Hair follicular keratinocyte (primary cell): ENCODE measurements at places on chromosomes 16 and 17. TPM values are rescaled to one million over a fixed set of nuclear protein-coding genes. Genes with fewer than 3 reads are reported as not detected.

ACSM2A gene
- not detected in 2 replicates for total RNA-seq

ASB16 gene
- not detected in 2 replicates for total RNA-seq

ST6GALNAC2 gene
- 62.4 and 139 TPM in 2 replicates for total RNA-seq

CLEC19A gene
- total RNA-seq, result not detected in 2 replicates

TCAP gene
- total RNA-seq, result 0.08 TPM in 1 of 2 replicates, not detected in the other

SNX20 gene
- not detected in 2 replicates for total RNA-seq

MED13 gene
- 13.6 and 27.4 TPM in 2 replicates for total RNA-seq

TNP2 gene
- total RNA-seq, result not detected in 2 replicates

KSR1 gene
- total RNA-seq, result 0.91 and 1.6 TPM in 2 replicates

CDK5RAP3 gene
- total RNA-seq, result 50.8 and 66.1 TPM in 2 replicates

PRSS36 gene
- 0.16 and 0.19 TPM in 2 replicates for total RNA-seq

FADS6 gene
- not detected in 2 replicates for total RNA-seq

SLC16A3 gene
- total RNA-seq, result 166 and 252 TPM in 2 replicates

KRTAP1-1 gene
- not detected in 2 replicates for total RNA-seq

PABPN1L gene
- not detected in 2 replicates for total RNA-seq

EFCAB5 gene
- not detected in 2 replicates for total RNA-seq

TMEM170A gene
- total RNA-seq, result 14.7 and 16.4 TPM in 2 replicates

KRT24 gene
- total RNA-seq, result not detected in 2 replicates

CASKIN2 gene
- 6.3 and 9.5 TPM in 2 replicates for total RNA-seq

TRPV3 gene
- total RNA-seq, result 1.4 and 5.1 TPM in 2 replicates

SCGB1C2 gene
- not detected in 2 replicates for total RNA-seq

PRPSAP1 gene
- 37.3 and 45.4 TPM in 2 replicates for total RNA-seq

SLC16A6 gene
- total RNA-seq, result 0.04 TPM in 1 of 2 replicates, not detected in the other

LRRC75A gene
- total RNA-seq, result not detected in 2 replicates

ANKS4B gene
- total RNA-seq, result not detected in 2 replicates

EFCAB13 gene
- 2.8 and 5.2 TPM in 2 replicates for total RNA-seq

HSD17B1 gene
- total RNA-seq, result 9.4 and 11.0 TPM in 2 replicates

LPO gene
- total RNA-seq, result not detected in 2 replicates
